ENCODE measurements at places on chromosomes 16 and 17.

DNA sequence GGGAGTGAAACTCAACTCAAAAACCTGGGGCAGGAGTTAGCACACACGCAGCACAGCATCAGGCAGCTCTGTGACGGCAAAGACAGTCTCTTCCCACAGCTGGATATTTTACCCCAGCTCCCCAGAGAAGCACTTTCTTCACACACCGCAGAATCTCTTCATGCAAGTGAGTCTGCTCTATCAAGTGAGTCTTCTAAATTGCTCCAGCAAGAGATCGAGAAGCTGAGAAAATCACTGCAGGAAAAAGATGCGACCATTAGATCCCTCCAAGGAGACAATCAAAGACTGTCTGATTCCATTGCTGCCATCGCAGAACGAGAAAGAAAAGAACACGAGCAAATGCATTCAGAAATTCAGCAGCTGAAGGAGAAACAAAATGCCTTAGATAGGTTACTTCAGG is 16.9 kb upstream of the LCMT1 start:
- DNase-seq = no peak

DNA sequence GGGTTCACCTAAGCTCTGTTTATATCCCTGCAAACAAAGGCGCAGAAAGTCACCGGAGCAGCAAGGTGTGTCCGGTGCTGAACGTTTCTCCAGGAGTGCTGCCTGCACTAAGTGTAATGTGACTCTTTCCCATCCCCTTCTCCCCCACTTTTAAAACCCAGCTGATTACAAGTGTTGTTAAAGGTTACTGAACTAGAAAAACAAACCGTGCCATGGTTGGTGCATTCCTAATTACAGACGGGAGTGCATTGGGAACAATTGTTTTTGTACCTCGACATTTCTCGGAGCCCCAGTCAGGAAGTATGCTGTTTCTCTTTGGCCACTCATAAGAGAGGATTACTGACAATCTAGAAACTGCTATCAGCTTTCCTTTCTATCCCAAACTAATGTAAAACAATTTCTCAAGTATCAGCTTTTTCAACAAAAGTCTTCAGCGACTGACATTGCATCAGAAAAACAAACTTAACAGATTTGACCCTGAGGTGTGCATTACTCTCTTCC is 441.0 kb upstream of the SALL1 start:
- DNase-seq = no peak

DNA sequence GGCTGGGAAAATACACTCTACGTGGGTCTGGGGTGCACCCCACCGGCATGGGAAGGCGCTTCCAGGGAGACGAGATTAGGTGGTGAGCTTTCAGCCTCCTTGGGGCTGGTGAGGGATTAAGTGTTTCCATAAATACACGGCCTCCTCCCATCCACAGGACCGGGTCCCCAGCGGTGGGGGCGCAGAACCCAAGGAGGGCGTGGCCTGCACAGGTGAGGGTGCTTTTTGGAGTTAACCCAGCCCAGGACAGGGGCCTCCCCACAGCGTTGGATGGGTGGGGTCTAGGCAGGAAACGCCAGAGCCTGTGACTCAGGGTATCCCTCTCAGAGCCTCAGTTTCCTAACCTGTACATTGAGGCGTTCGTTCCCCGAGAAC is 1.1 kb downstream of the C16orf74 start:
- no peak for DNase-seq

DNA sequence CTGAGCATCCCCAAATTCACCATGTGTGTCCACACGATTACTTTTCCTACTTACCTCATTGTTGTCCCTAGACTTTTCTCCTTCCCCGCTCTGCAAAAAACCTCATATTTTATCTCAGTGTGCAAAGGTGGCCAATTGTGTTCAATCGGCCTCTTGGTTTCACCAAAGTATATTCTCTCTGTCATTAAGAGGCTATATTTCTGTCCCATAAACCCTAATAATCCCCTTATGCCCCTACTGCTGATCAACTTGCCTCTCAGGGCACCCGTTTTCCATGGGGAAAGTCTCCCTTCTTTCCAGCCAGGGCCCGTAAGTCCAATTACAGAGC is 11.6 kb downstream of the CES2 start:
- DNase-seq = no peak

GRCh38 chr16:89574681-89575246 is 794 bp upstream of the CPNE7 start:
- DNase-seq = peak; percentile 43

- DNase-seq = peak; percentile 47
Measured at GRCh38 chr17:45432405-45433158, at the start of gene ARHGAP27. ARHGAP27 (minus strand) TSS chr17:45432870; CDS start chr17:45430279, 2,591 bp downstream.

DNA sequence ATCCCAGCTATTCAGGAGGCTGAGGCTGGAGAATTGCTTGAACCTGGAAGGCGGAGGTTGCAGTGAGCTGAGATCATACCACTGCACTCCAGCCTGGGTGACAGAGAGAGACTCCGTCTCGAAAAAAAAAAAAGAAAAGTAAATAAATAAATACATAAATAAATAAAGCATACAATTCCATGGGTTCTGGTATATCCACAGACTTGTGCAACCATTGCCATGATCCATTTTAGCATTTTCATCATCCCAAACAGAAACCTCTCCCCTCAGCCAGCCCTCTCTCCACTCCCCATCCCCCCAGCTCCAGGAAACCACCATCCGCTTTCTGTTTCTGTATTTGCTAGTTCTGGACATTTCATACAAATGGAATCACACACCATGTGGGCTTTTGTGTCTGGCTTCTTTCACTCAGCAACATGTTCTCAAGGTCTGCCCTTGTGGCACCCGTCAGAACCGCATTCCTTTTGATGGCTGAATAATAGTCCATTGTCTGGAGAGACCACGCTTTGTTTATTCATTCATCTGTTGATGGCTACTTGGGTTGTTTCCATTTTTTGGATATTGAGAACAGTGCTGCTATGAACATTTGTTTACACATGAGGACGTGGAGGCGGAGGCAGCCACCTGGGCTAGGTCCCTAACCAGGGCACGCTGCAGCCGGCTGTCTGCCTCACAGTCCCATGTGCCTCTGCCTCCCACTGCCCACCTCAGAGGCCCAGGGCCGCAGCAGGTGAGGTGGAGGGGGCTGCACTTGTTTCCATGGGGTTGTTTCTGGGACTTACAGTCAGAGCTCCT is 76.2 kb downstream of the NT5M start:
- no peak for DNase-seq

Measured in activated CD4-positive, alpha-beta T cell treated with anti-CD3 and anti-CD28 coated beads, Interleukin-2, amount 10 ng/mL, durations not matched to agents 7 days and 5 days (primary cell).